Activated gamma-delta T cell (primary cell): ENCODE measurements at places on chromosomes 12 and 14.

GRCh38 chr14:96194657-96195431 lies 9.8 kb upstream of the BDKRB2 start:
- no peak for DNase-seq

DNA sequence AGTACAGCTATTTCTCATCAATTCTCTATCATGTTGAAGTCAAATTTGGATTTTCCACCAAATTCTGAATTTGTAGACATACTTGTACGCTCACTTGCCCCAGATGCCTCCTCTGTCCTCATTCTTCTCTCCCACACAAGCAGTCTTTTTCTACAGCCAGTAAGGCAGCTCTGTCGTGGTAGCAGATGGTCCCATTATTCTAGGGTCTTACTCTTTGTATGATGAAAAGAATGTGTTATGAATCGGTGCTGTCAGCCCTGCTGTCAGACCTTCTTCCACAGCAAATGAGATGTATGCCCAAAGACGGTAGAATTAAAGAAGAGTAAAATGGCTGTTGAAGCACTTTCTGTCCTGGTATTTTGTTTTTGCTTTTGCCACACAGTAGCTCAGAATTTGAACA lies 17.2 kb upstream of the PAPLN start:
- no peak for DNase-seq

- DNase-seq = no peak
These were observed 130.2 kb upstream of the ATP2B1 start for GRCh38 chr12:89838833-89839232.

- no peak for DNase-seq
These were observed 92.3 kb upstream of the DCN start for GRCh38 chr12:91274916-91275315.

GRCh38 chr12:71872972-71873371 lies 33.4 kb downstream of the TBC1D15 start:
- DNase-seq = no peak

GRCh38 chr14:48725051-48725734 lies 861.0 kb downstream of the RPS29 start:
- no peak for DNase-seq

- DNase-seq = no peak
These were observed 113.4 kb downstream of the CRADD start for GRCh38 chr12:93790472-93791152.

- no peak for DNase-seq
These were observed 315 bp downstream of the ABCD2 start for GRCh38 chr12:39619316-39619659.

DNA sequence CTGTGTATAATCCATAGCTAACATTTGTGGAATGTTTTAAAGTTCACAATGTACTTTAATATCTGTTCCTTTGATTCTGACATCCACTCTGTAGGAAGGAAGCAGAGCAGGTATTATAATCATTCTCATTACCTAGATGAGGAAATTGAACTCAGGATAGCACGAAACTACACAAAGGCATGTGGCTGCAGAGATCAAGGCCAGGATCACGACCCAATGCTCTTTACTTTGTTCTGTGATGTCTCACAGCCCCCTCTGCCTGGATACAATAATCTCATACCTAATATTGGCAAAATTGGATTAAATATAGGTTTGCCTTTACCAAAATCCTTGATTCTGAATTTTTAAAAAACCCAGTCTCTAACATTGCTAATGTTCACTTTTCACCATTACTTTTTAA lies 298.0 kb upstream of the KITLG start:
- DNase-seq = no peak

DNA sequence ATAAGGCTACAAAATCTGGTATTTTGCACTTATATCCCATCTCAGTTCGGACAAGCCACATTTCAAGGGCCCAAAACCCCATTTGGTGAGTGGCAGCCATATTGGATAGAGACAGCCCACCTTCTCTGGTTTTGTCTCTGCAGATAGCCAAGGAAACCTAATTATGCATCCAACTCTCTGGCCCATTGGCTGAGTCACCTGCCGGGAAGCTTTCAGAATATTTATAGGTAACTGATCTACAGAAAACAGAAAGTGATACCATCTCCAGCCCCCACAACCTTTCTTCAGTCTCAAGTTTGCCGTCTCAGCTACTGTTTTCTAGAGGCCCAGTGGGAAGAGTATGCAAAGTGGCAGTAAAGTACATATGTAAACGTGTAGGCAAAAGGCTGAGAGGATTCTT lies 33.7 kb upstream of the PPP1CC start:
- no peak for DNase-seq

DNA sequence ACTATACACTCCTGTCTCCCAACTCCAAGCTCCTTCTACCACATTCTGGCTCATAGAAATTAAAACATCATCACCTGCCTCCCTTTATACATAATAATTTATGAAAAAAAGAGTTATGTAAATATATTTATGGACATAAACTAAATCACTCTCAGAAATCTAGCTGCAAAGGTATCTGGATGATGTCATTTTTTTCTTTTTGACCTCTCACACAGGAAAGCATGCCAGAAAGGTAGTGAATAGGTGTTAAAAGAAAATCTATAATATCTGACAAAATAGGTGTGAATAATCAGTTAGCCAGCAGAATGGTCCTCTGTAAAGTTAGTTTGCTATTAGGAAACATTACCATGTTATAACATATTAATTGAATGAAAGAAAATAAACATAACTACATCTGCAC lies 7.7 kb downstream of the LRRIQ1 start:
- DNase-seq = no peak

DNA sequence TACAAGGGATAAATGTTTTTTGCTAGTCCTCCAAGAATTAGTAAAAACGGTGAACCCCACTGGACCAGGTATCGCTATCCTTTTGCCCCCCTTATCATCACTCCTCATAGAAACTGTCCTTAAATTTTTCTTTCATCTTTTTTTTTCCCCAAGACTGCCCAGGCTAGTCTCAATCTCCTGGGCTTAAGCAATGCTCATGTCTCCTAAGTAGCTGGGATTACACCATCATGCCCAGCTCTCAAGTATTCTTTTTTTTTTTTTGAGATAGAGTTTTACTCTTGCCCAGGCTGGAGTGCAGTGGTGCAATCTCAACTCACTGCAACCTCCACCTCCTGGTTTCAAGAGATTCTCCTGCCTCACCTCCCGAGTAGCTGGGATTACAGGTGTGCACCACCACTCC lies 9.7 kb downstream of the IRF2BPL start:
- DNase-seq = no peak

- no peak for DNase-seq
These were observed 43.9 kb upstream of the CTDSP2 start for GRCh38 chr12:57890191-57891115.

- DNase-seq = no peak
These were observed 1.2 kb upstream of the HIGD1C start for GRCh38 chr12:50951112-50951511.

DNA sequence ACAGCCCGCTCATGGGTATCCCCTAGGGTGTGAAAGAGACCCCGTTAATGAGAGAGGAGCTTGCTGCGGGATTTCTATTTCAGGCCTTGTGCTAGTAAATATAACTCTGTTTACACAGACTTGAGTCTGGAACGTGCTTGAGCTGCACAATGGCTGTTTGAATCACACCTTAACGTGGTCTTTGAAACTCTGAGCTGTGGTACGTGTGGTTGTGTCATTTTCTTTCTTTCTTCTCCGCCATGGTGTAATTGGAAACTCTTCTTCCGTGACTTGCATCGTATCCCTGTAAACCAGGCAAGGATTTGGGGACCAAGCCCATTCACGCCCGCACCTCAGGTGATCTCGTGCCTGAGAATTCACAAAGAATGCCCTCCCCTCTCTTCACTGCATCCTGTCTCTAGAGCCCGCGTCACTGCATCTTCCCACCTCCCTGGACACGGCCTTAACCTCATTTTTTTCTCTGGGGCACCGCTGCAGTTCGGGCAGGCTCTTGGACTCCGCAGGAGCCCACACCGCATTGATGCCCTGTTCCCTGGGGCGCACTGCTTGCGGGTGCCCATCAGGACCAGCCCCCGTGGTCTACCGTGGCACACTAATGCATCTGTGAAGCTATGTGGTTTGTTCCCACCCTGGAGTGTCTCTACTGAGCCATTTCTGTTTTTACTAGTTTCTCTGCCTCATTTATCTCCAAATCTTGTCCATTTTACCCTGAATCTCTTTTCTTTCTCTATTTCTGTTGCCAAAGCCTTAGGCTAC lies 78.4 kb upstream of the PARP11 start:
- no peak for DNase-seq

DNA sequence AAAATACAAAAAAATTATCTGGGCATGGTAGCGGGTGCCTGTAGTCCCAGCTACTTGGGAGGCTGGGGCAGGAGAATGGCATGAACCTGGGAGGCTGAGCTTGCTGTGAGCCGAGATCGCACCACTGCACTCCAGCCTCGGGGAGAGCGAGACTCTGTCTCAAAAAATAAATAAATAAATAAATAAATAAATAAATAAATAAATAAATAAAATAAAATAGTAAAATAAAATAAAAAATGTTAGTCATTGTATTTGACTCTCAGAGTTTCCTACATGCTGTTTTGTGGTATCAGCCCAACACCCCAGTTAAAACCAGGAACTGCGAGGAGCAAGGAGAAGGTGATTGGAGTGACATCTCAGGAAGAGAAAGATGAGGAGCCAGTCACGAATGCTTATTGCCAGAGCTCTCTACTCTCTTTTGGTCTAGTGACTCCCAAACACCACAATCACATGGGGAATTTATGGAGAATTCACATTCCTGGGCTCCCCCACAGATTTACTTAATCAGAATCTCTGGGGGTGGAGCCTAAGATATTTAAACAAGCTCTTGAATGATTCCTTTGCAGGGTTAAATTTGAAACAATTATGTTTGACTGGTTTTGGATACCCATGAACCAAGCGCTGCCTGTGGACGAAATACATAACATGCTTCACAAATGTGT lies 15.4 kb upstream of the SALL2 start:
- DNase-seq = no peak

GRCh38 chr12:92502417-92503028 lies 200.3 kb upstream of the PLEKHG7 start:
- DNase-seq = no peak

GRCh38 chr12:33589576-33590114 lies 150.0 kb upstream of the SYT10 start:
- no peak for DNase-seq

DNA sequence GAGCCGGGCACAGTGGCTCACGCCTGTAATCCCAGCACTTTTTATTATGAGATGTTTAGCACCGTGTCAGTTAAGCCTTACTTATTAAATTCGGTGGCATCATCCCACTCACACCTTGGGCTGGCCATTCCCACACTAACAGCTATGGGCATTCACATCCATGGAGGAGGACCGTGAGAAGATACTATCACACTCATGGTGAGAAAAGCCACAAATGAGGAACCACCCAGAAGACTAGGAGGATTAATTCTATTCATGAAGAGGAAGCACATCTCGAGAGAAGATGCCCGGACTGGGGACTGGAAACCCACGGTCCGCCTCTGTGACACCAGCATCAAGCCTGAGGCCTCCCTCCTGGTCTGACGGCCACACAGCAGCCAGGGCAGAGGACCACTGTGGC lies 4.9 kb downstream of the CDC42BPB start:
- DNase-seq = no peak

DNA sequence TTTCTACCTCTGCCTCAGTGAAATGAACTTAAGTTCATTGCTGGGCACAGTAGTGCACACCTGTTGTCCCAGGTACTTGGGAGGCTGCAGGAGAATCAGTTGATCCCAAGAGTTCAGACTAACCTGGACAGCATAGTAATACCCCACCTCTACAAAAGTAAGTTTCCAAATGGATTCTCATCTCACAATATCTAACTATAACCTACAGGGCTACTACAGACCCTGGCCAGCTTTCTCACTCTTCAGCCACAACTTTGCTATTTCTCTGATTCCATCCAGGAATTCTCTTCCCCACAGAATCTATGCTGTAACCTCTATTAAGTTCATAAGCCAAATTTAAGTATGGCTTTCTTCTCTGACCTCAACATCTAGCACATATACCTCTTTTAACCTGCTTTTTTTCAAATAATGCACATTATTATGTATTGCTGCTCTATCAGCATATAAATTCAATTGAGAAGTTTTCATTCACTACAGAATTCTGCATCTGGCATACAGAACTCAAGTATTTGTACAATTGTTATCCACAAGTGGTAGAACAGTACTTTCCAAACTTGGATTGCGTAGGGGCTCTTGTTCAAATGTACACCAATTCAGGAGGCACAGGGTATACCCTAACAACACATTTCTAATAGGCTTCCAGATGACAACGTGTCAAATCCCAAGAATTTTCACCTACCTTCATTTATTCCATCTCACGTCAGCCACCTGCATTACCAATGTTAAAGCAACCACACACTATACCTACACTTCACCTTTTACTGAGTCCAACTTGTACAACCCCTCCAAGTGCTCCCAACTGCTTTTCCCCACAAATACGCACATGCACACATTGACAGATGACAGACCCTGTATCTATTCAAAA lies 3.8 kb downstream of the RPS29 start:
- no peak for DNase-seq

DNA sequence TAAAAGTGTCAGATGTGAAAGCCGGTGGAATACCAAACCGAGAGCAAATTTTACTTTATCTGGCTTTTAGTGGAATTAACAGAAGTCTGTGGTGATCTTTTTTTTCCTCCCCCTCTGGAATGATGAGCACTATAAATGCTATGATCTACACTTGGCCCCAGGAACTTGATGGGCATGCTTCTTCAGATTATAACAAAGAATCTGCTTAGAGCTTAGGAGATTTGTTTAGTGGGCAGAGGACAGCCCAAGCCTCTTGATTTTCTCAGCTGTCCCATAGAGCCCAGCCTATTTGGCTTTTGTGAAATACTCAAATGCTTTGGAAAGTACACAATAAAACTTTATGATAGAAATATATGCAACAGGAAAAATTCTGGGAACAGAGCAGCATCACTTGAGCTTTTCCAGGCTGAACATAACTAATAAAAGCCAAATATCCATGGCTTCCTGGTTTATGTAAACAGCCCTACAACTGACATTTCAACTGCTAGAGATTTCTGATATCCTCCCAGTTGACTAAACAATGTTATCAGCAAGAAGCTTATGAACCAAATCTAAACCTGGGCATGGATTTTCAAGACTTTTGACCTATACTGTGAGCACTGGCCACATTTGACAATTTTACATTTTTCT lies 149.6 kb downstream of the PLXNC1 start:
- no peak for DNase-seq

DNA sequence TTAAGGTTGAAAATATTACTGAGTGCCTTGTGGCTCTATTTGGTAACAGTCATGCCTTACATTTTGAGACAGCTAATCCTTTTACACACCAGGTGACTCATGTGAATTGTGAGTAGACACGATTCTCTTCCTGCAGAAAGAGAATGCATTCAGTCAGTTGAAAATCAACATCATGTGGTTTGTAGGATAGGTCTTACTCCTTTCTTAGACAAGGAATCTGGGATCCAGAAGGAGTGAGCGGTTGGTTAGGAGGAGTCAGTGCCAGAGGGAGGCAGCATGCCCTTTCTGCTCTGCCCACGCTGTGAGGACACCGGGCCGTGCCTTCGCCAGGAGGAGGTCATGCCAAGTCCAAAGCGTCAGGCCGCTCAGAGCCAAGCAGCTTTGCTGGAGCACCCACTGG lies 47.6 kb downstream of the TRAF3 start:
- DNase-seq = no peak

- DNase-seq = no peak
These were observed 184.9 kb upstream of the FLRT2 start for GRCh38 chr14:85344847-85345570.

- no peak for DNase-seq
These were observed 111.9 kb upstream of the KRAS start for GRCh38 chr12:25362646-25363045.

GRCh38 chr12:101889211-101889752 lies 11.9 kb downstream of the DRAM1 start:
- no peak for DNase-seq
